ENCODE measurements at places on chromosomes 7 and 10. TPM values are rescaled to one million over a fixed set of nuclear protein-coding genes. Genes with fewer than 3 reads are reported as not detected.

- no peaks in the 10 kb centered on the region for H3K4me1 ChIP-seq
- H3K27ac ChIP-seq = no peak overlapping the region
- DNase-seq = no peak
- no peaks in the 10 kb centered on the region for H3K36me3 ChIP-seq
- H3K4me3 ChIP-seq = no peak overlapping the region
Measured at GRCh38 chr10:114749014-114749413, 72.6 kb upstream of the FHIP2A start.

SEMA3C gene
- 0.16 TPM for total RNA-seq

CLDN4 gene
- 0.63 TPM for total RNA-seq

DNA sequence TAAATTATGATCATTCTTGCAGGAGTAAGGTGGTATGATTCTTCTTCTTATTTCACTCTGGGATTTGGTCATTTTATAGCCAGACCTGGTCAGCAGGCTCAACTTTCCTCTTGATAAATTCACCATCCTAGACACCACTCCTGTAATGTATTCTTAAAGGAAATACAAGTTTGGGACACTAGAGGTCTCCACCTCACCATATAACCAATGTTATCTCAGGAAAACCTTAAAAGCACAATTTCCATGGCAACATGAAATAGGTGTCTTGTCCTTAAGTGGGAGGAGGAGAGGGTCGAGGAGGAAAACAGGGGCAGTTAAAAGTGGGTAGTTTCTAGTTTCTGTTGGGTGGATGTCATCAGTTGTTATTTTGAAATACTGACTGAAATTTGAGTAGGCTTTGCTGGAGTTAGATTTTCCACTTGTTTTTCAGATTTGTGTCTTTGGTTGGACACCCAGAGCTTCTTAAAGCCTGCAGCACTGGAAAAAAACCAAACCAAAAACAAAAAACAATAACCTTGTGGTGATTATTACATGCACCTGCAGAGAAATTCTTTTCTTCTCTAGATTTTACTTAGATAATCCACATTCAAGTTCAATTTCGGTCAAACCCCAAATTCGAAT, 163.1 kb downstream of the PRKCQ start:
- peak; percentile 69 for DNase-seq
- no peaks in the 10 kb centered on the region for H3K36me3 ChIP-seq
- no peak overlapping the region for H3K4me3 ChIP-seq
- no peaks in the 10 kb centered on the region for H3K4me1 ChIP-seq
- H3K27me3 ChIP-seq = 0 out of 3 replicates have a peak, but pooled peaks cover 2% of the 10 kb centered on the region

DNA sequence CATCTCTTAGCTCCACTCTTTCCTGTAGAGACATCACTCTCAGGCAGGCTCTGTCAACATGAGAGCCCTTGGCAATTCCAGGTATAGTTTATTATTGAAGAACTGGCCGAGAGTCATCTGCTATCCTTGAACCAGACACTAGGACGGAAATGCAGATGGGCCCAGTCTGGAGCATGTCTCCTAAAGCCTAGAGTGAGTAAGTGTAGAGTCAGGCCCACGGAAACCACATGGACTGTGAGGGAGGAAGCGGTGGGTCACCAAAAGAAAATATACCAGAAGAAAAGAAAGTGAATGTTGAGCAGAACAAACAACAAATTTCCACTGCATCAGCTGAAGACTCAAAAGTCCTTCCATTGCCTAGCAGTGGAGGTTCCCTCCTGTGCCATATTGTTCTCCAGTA, 15.7 kb upstream of the RELN start:
- no peak overlapping the region for H3K4me3 ChIP-seq
- no peak overlapping the region for H3K27ac ChIP-seq
- H3K36me3 ChIP-seq = no peaks in the 10 kb centered on the region
- no peaks in the 10 kb centered on the region for H3K27me3 ChIP-seq
- peaks cover 6% of the 10 kb centered on the region for H3K4me1 ChIP-seq
- DNase-seq = peak; percentile 25

DNA sequence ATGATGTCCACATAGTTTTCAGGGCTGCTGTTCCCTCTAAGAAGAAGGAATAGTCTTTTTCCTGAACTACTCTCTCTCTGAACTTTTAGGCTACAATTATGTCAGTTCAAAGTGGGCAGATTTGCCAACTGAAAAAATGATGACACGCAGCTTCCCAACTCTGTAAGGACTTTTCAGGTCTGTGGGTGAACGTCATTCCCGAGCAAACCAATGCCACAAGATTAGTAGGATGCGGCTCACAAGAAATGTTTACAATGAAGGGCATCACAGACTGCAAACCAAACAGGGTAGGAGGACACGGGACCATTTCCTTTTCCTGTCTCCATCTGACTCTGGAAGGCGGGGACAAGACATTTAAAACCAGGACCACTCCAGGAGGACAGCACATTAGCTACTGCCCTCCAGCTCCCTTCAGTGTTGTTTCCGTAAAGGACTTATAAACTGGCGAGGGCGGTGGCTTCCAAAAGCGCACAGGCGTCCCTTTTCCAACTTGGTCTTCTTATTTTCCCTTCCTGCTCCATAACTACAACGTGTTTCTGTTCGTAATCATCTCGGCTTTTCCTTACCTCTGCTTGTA, 539 bp upstream of the MKLN1 start:
- DNase-seq = peak; percentile 43
- H3K27me3 ChIP-seq = no peaks in the 10 kb centered on the region
- H3K36me3 ChIP-seq = no peaks in the 10 kb centered on the region
- peak overlapping the region; percentile 94 for H3K27ac ChIP-seq

DNA sequence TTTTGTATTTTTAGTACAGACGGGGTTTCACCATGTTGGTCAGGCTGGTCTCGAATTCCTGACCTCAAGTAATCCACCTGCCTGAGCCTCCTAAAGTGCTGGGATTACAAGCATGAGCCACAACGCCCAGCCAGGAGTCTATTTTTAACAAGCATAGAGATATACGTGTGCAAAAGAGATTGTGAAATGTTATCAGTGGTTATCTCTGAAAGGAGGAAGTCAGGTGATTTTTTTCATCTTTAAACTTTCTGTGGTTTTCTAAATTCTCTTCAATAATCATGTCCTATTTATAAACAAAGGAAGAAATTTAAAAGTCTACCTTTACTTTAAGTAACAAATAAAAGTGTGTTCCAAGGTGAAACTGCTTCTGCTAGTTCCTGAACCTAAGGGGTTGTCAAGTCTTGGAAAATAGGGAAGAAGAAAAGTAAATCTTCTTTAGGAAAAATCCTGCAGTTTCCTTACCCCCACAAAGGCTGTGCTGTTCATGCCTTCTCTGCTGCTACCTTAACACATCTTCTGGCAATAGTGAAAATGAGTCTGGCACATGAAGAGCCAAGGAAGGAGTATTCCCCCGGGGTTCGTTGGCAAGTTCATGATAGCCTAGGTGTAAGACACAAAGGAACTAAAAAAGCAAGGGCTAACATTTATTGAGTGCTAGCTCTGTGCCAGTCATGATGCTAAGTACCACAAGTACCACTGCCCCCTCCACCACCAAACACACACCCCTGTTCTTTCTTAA, 51.1 kb downstream of the CYP26A1 start:
- H3K4me3 ChIP-seq = no peak overlapping the region
- H3K27me3 ChIP-seq = peaks cover 9% of the 10 kb centered on the region
- H3K27ac ChIP-seq = no peak overlapping the region
- H3K4me1 ChIP-seq = no peaks in the 10 kb centered on the region

GRCh38 chr7:71638108-71638507, 506.2 kb downstream of the GALNT17 start:
- no peaks in the 10 kb centered on the region for H3K36me3 ChIP-seq
- H3K4me1 ChIP-seq = no peaks in the 10 kb centered on the region
- no peak overlapping the region for H3K27ac ChIP-seq
- DNase-seq = no peak
- H3K4me3 ChIP-seq = no peak overlapping the region

GRCh38 chr10:70774810-70775678, 10.1 kb downstream of the TBATA start:
- no peak overlapping the region for H3K4me3 ChIP-seq
- H3K36me3 ChIP-seq = no peaks in the 10 kb centered on the region
- H3K27ac ChIP-seq = no peak overlapping the region
- H3K27me3 ChIP-seq = no peaks in the 10 kb centered on the region
- peaks cover 14% of the 10 kb centered on the region for H3K4me1 ChIP-seq

- DNase-seq = no peak
- no peak overlapping the region for H3K27ac ChIP-seq
- H3K27me3 ChIP-seq = no peaks in the 10 kb centered on the region
- no peak overlapping the region for H3K4me3 ChIP-seq
- H3K4me1 ChIP-seq = peaks cover 4% of the 10 kb centered on the region
Measured at GRCh38 chr7:23607866-23608265, 10.7 kb downstream of the CCDC126 start.

- H3K27me3 ChIP-seq = peaks cover 24% of the 10 kb centered on the region
- H3K27ac ChIP-seq = peak overlapping the region; percentile 9
- peaks cover 18% of the 10 kb centered on the region for H3K4me1 ChIP-seq
- peak overlapping the region; percentile 61 for H3K4me3 ChIP-seq
- peak; percentile 39 for DNase-seq
Measured at GRCh38 chr7:87218796-87219544, 562 bp downstream of the TMEM243 start.

DLX5 gene
- not detected for total RNA-seq

DNA sequence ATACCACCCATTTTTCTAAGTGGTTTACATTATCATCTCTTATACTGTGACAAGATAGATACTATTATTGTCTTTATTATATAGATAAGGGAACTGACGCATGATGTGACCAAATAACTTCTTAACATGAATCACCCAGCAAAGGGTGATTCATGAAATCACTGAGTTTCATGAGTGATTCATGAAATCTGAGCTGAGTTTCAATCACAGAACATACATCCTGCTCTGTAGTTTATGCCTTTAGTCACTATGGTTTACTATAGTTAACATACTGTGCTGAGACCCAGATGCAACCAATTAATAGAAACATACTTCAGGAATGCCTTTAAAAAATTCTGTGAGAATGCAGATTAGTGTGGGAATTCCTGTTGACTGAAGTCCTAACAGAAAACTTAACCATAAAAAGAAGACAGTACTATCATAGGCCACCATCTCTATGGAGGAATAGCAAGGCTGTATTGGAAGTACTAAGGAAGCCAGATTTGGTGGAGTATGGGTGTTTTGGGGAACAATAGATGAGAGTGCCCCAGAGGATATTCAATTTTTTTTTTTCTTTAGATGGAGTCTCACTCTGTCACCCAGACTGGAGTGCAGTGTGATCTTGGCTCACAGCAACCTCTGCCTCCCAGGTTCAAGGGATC, 43.1 kb upstream of the SEMA3A start:
- no peak overlapping the region for H3K27ac ChIP-seq
- H3K4me3 ChIP-seq = no peak overlapping the region
- no peaks in the 10 kb centered on the region for H3K27me3 ChIP-seq
- no peaks in the 10 kb centered on the region for H3K4me1 ChIP-seq
- DNase-seq = no peak
- no peaks in the 10 kb centered on the region for H3K36me3 ChIP-seq

DNA sequence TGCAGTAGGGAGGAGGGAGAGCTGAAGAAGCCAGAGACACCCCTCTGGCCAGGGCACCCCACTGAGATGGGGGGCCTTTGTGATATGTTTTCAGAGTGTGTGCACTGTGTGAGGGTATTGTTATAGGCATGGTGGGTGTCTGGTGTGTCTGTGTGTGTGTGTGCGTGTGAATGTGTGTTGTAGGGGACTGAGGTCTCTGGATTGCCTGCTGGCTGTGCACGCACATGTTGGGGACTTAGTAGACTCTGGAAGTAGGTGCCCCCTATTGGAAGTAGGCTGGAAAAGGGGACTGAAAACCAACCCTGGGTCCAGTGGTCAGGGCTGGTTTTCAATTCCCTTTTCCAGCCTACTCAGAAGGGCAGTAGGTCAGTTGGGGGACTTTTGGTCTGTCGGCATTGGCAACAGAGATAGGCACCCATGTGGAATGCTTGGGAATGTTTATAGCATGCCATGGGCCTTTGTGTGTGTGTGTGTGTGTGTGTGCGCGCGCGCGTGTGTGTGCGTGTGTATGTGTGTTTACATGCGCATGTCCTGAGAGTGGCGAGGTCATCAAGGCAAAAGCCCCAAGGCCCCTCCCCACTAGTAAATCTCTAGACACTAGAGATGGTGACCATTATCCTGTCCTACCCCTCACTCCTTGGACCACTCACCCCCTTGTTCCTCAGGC, 78.8 kb downstream of the HIF1AN start:
- H3K27me3 ChIP-seq = peaks cover 21% of the 10 kb centered on the region
- H3K27ac ChIP-seq = no peak overlapping the region
- DNase-seq = no peak
- H3K4me3 ChIP-seq = no peak overlapping the region
- no peaks in the 10 kb centered on the region for H3K36me3 ChIP-seq

GRCh38 chr10:83925133-83925532, 214.2 kb upstream of the GHITM start:
- no peak overlapping the region for H3K4me3 ChIP-seq
- no peaks in the 10 kb centered on the region for H3K27me3 ChIP-seq
- H3K36me3 ChIP-seq = no peaks in the 10 kb centered on the region
- no peak overlapping the region for H3K27ac ChIP-seq
- DNase-seq = no peak

CALML5 gene
- not detected for total RNA-seq

DNA sequence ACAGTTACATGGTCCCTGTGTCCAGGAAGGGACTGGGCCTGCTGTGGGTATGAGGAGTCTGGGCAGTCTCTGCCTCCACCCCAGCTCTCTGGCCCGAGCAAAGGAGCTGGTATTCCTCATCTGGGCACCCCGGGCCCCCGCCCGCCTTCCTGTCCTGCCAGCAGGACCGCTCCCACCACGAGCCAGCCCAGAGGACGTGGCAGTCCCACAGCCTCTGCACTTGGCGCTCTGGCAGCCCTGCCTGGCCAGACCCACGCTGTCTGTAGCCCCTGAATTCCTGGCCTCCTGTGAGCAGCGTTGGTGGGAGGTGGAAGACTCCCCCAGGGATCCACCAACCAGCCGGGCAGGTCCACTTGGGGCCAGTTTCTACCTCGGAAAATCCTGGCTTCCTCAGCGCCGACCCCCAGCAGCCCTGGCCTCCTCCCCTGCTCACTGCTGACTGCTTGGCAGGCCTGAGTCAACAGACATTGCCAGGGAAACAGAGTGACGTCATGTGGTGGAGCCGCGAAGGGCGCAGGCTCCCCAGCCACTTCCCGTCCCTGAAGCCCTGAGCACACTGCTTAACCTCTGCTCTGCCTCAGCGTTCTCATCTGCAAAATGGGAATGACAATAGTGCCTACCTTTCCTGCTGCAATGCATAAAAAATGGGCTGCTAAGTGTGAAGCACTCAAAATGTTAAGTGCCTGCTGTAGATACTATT, 21.6 kb upstream of the LIMK1 start:
- no peak overlapping the region for H3K27ac ChIP-seq
- H3K36me3 ChIP-seq = no peaks in the 10 kb centered on the region
- H3K27me3 ChIP-seq = peaks cover 50% of the 10 kb centered on the region
- no peak overlapping the region for H3K4me3 ChIP-seq

GRCh38 chr7:4742852-4743251, 32.6 kb upstream of the AP5Z1 start:
- H3K27ac ChIP-seq = no peak overlapping the region
- no peak for DNase-seq
- H3K27me3 ChIP-seq = no peaks in the 10 kb centered on the region
- H3K36me3 ChIP-seq = peaks cover 59% of the 10 kb centered on the region
